ENCODE measurements at places on chromosomes 2 and 18.

DNA sequence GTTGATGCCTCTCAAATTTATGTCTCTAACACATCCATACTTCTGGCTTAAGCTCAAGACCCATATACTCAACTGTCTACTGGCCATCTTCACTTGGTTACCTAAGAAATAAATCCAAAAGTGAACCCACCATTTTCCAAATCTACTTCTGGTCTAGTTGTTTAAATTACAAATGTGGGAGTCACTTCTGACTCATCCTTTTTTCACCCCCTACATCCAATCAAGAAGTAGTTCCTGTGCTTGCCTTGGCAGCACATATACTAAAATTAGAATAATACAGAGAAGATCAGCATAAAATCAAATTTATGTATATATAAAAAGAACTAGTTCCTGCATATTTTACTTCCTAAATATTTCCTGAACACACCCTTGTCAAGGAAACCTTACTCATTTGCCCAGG, 53.6 kb downstream of the STRN start:
- DNase-seq, result no peak

- no peak for DNase-seq
Observed at GRCh38 chr2:206611191-206611590, 31.1 kb upstream of the FAM237A start.

DNA sequence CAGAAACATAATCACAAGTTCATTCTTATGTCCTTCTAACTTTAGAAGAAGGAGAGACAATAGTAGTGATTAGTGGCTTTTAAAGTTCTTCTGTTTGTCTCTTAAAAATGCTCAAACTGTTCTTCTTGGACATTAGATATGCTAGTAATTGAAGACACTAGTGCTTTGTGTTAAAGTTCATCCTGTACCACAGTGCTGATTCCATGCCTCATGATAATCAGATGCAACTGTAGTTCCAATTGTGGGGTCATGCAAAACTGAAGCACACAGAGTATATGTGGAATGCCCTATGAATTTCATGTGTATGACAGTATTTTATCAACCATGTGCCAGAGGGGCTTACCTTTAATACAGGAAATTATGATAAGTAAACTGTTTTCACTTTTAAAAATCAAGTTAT, 11.4 kb upstream of the KCNJ13 start:
- DNase-seq, result no peak

GRCh38 chr2:218834685-218835084, 3.1 kb upstream of the PRKAG3 start:
- DNase-seq, result no peak

GRCh38 chr2:177397481-177398289, 5.1 kb downstream of the AGPS start:
- no peak for DNase-seq
